ENCODE measurements at places on chromosomes 3 and 15. TPM values are rescaled to one million over a fixed set of nuclear protein-coding genes. Genes with fewer than 3 reads are reported as not detected.

DNA sequence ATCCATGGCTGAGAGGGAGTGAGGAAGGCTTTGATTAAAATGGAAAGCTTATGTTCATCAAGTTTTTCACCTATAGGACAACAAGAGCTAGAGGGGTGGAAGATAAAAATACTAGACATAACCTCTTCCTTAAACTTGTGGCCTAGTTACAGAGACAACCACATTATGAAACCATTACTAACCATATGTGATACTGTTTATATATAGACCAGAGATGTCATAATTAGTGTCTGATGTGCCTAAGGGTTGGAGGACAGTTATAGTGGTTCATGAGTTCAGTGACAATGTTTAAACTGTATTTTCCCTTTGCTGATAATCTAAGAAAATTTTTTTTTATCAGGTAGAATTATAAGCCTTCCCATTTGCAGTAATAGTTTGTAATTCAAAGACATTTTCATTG lies 23.7 kb downstream of the PHLDB2 start:
- no peak overlapping the region for H3K4me3 ChIP-seq
- H3K36me3 ChIP-seq = peaks cover 32% of the 10 kb centered on the region
- H3K27ac ChIP-seq = no peak overlapping the region
- H3K27me3 ChIP-seq = no peaks in the 10 kb centered on the region
- H3K4me1 ChIP-seq = no peaks in the 10 kb centered on the region
- no peak for DNase-seq

DNA sequence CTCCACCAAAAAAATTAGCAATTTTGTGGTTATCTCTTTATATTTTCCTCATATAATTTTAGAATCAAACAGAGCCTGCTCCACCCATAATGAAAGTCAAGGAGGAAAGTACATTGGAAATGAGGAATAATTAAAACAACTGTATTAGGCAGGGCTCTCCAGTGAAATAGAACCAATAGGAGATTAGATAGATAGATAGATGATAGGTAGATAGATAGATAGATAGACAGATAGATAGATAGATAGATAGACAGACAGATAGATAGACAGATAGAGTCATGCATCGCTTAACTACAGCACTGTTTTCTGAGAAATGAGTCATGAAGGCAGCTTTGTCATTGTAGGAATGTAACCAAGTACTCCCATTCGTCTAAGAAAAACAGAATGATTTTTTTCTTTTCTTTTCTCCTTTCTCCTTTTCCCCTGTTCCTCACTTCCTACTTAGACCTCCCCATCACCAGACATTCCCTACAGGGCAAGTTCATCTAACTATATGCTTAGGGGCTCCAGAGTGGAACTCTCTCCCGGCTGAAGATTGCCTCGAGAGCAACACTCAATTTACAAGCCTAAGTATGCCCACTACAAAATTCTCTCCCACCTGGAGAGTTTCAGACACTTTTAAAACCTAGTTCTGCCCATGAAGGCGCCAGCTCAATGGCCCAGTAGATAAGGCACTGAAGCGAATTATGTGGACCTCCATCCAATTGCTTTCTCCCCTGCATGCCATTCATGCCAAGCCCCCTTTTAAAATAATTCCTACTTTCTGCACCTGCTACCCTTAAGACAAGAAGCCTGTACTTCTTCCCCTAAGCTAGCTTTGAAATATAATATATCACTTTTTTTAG lies 53.3 kb upstream of the LIPC start:
- H3K36me3 ChIP-seq = no peaks in the 10 kb centered on the region
- no peaks in the 10 kb centered on the region for H3K4me1 ChIP-seq
- H3K4me3 ChIP-seq = no peak overlapping the region
- no peak for DNase-seq
- no peak overlapping the region for H3K27ac ChIP-seq
- no peaks in the 10 kb centered on the region for H3K27me3 ChIP-seq

DNA sequence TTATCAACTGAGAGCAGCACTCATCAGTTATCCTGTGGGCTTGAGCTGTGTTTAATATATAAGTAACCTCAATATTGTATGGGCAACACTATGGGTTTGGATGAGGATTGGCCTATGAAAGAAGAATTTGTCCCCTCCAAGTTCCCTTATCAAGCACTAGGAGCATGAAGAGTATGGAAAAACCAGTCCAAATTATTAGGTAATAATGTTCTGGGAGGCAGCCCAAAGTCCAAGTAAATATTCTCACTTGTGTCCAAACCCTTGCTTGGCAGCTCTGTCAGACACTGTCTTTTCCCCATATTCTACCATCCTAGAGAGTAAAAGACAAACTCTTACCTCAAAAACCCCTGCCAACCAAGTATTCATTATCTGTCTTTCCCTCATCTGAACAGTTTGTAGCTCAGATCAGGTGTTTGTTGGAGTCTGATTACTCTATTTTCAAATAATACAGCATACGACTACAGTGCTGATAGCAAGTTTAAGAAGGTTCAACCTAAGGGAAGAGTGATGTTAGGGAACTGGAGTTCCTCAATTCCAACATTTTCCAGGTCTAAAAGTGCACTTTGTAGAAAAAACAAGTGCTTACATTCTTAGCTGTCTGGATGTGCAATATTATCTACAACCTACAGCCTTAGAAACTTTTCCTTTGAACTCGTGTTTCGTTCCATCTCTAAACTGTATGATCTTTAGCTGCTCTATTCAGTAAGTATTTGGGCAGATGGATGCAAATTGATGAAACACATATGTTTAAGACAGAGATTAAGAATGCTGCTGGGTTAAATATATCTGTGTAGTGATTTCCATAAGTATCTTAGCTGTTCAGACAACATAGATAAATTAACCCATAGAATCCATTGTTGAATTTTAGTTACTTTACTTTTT lies 89.7 kb upstream of the PHLDB2 start:
- H3K27ac ChIP-seq = peak overlapping the region; percentile 31
- peak; percentile 61 for DNase-seq
- no peak overlapping the region for H3K4me3 ChIP-seq

- no peaks in the 10 kb centered on the region for H3K27me3 ChIP-seq
- no peak overlapping the region for H3K4me3 ChIP-seq
- no peaks in the 10 kb centered on the region for H3K4me1 ChIP-seq
Observed at GRCh38 chr15:71411538-71412482, 296.5 kb downstream of the THSD4 start.

Gene GOLGA8H
- total RNA-seq = 1.1 TPM

Gene SH2D7
- total RNA-seq = not detected

Data from tibial nerve (tissue), 4 donors.